CD4-positive, alpha-beta T cell treated with Interleukin-4 for 4 hours (primary cell): ENCODE measurements at places on chromosomes 3 and 15.

DNA sequence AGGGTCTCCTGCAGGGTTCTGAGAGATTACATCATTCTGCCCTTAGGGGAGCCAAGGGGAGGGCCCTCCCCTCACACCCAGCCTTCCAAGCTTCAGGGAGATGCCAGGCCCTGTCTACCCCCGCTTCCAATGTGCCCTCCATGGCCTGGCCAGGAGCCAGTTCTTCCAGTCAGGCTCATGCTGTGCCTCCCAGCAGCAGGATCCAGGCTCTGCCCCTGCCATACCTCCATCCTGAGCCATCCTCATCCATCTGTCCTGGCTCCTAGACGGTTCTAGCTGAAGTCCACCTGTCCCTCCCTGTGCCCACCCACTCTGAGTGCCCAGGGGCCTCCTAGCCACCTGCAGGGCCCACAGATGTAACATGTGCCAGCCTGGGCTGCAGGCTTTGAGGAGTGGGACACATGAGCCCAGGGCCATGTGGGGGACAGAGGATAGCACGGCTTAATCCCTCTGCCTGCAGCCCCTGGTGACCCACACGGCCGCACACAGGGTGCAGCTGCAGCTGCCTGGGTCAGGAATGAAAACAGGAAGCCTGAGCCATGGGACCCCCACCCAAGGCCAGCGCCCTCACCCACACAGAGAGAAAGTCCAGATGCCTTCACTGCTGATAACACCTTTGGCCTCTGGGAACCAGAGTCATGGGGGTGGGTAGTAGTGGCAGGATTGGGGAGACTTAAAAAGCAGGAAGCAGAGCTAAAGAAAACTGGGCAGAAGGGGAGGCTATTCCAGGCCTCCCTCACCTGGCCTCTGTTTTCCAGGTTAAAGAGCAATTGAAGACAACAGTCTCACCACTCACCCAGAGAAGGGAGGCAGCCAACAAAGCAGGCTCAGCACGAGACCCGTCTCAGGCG is 11.8 kb downstream of the PLCD1 start:
- DNase-seq: no peak

DNA sequence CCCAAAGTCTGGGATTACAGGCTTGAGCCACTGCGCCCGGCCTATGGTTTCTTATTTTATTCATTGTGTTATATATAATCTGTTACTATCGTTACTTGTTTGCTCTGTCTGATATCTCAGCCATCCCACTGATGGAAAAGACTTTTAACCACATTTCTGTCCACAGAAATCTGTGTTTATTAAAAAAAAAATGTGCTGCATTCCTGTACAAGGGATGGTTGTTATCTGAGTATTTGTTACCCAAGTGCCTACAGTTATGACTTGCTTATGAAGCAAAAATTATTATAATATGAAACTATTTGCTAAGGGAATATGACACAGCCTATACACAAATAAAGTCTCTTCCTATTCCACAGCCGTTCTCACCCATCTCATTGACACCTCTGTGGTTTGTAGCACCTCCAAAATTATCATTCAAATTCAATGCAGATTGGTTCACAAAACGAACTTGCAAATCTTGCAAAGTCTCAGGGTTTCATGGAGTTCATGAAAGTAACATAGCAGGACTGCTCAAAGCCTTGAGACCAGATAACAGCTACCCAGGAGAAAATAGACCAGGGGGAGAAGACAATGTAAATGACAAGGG is 47.4 kb upstream of the UBE2E1 start:
- DNase-seq: peak; percentile 20

DNA sequence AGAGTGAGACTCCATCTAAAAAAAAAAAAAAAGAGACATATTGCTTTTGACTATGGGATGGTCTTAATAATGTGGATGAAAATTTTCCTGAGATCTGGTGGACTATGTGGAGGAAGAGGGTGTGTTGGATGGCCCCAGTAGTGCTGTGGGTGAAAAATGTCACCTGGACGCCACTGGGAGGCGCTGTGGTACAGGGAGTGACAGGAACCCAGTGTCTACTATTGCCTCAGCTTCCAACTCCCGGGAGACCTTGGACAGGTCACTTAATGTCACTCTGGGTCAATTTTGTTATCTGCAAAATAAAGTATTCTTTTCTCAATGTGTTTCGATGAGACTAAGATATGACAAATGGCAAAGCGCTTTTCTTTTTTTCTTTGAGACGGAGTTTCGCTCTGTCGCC is 27.7 kb upstream of the DCP1A start:
- DNase-seq: peak; percentile 16

GRCh38 chr15:100061944-100062343 is 279.8 kb downstream of the ADAMTS17 start:
- no peak for DNase-seq

GRCh38 chr3:75176937-75177336 is 487.2 kb upstream of the FRG2C start:
- no peak for DNase-seq

DNA sequence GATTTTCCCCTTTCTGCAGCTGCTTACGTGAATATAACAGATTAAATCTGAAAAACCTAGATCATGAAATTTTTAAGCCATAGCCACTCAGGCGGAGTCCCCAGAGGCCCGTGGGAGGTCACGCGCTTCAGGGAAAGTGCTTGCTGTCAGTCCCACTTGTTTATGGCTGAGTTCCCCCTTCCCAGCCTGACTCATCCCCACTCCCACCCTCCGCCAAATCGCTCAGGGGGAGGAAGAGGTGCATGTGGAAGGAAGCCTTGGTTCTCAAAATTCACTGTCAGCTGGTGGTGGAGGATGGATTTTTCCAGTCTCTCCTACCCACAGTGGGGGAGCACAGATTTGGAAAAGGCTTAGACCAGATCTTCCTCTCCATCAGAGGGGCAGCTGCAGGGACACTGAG is 67.4 kb downstream of the CORO2B start:
- no peak for DNase-seq

DNA sequence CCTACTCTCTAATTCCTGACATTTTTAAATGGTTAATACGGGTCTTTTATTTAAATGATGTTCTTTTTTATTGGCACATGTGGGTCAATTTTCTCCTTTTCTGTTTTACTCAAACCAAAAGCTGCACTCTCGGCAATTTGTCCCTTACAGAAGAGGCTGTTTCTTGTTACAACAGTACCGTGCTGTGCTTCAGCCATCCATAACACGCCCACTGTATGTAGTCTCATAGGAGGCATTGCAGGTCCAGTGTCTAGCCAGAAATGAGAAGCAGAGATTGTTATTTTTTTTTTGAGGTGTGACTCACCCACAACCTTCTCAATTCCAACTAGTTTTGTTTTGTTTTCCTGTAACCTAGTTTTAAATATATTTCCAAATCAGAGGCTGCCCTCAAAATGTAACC is 164.6 kb downstream of the GMNC start:
- no peak for DNase-seq

GRCh38 chr15:93359425-93360131 is 270.6 kb upstream of the RGMA start:
- no peak for DNase-seq

DNA sequence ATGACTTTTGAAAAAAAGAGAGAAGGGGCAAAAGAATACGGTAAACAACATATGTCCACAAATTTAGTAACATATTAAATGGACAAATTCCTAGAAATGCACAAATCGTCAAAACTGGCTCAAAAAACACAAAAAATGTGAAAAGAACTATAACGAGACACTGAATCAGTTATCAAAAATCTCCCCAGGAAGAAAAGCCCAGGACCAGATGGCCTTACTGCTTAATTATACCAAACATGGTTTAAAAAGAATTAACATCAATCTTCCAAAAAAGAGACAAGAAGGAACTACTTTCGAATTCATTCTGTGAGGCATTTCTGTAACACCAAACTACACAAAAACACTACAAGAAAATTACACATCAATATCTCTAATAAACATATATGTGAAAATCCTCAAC is 117.4 kb downstream of the STAG1 start:
- no peak for DNase-seq

GRCh38 chr3:69367586-69367985 is 18.3 kb downstream of the FRMD4B start:
- DNase-seq: no peak

DNA sequence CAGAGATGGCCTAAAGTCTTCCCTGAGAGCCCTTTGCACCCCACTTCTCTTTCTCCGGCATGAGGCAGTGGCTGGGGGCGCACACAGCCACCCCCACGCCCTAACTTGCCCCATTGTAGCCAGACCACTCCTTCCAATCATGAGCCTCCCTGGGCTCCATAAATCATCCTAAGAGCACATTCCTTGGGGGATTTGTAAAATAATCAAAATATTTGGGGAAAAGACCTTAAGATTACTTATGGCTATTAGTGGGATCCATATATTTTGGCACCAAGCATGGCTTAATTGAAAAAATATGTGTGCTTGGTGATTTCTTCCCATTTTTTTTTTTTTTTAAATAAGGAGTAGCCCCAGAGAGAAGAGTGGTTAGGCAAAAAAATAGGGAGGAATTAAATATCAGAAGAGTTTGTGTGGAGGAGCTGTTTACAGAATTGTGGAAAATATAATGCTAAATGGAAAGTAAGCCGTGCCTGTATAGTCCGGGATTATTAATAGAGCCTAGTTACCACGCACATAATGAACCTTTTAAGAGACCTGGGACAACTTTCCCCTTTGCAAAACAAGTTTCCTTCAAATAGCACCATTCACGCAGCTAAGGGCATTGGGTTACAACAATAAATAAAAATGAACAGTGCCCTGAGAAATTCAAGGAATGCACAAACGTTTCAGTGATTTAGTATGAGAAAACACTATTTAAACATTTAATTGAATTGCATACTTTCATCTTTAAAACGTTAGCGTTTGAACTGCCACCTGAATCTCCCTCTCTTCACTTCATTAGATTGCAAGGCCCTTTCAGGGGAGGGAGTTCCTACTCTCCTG is 46.1 kb downstream of the SMAD6 start:
- DNase-seq: no peak

DNA sequence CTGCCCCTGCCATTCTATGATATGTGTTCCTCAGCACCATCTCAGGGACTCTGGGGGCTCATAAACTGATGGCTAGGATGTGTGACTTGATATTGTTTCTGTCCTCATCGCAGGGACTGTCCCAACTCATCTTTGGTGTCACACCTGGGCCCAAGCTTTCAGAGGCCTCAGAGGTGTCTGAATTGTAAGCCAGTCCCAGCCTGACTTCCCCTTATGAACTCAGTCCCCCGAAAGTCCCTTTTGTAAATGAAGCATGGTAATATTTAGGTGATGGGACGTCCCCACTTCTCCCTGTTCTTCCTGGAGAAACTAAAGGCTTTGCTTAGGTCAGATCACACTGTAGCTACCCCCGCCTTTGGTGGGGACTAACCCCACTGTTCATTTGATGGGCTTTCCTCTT is 142.4 kb upstream of the TLE3 start:
- DNase-seq: no peak

- DNase-seq: no peak
Measured at GRCh38 chr3:112802338-112802737, 44.3 kb downstream of the CD200R1L start.

- no peak for DNase-seq
Measured at GRCh38 chr3:169323578-169324451, 339.7 kb downstream of the MECOM start.

DNA sequence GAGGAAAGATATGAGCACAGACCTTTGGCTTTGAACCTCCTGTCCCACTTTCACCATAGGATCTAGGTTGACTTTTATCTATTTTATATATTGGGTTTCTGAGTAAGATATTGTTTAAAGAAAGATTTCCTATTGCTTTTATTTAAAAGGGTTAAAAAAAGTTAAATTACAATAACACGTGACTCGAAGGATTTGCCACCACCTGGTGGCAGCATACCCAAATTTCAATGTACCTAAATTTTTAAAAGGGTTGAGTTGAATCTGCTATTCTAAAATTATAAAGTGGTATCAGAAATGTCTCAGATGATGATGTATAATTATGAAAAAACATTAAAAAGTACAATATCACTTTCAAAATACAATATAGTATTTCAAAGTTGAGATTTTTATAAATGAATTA is 368.4 kb downstream of the MECOM start:
- no peak for DNase-seq

- no peak for DNase-seq
Measured at GRCh38 chr3:100244264-100244663, 16.5 kb upstream of the TBC1D23 start.

DNA sequence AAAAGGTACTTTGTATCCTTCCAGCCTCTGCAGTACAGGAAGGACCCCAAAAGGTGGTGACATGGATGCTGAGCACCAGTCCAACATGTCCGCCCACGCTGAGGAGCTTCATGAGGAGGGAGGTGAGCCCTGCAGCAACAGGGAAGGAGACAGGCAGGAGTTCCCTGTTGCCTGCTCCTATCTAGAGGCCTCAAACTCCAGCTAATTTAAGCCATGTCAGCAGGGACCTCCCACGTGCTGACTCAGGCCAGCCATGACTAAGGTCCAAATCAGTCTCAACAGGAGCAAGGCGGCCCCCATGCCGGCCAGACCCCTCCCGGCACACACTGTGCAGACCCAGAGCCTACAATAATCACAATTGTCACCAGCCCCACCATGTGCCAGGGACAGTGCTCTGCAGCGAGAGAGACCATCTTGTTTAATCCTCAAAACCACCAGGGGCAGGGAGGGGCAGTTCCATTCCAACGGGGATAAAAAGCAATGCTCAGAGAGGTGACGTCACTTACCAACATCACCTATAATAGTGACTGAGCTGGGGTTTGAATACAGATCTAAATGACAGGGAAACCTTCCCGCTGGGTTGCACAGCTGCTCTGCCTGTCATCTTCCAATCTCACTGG is 54.5 kb upstream of the GATA2 start:
- DNase-seq: no peak

DNA sequence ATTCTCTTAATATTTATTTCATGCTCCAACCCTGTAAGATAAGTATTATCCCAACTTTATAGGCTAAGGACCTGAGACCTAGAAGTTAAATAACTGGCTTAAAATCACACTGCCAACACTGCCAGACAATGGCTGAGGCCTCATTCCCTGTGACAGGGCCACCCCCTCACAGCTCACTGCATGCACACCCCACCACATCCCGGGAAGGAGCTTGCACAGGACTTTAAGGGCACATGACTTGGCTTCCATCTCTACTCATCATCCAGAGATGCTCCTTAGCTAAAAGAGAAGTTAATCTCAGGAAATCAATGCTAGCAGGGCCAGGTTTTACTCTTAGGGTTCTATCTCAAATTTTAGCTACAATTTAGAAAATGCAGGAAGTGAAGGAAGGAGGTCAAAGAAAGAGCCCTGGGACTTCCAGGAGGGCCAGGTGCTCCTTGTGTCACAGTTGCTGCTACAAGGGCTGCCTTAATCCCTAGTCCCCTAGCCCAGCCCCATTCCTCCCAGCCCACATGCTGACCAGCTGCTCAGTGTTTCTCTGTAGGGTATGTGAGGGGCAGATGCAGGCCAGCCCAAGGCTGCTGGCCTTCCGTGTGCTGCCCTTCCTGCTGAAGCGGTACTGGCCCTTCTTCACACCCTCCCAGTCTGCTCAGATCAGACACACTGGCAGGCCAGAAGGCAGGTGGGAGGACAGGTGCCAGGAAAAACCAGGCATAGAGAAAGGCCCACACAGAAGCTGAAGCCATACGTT is 53.5 kb downstream of the WWTR1 start:
- DNase-seq: no peak

- DNase-seq: no peak
Measured at GRCh38 chr15:35697549-35698299, 151.8 kb upstream of the DPH6 start.

GRCh38 chr3:121834157-121834670 is 646 bp downstream of the IQCB1 start:
- DNase-seq: peak; percentile 10
